Neural crest cell (in vitro differentiated cells): ENCODE measurements at places on chromosomes 16 and 17.

DNA sequence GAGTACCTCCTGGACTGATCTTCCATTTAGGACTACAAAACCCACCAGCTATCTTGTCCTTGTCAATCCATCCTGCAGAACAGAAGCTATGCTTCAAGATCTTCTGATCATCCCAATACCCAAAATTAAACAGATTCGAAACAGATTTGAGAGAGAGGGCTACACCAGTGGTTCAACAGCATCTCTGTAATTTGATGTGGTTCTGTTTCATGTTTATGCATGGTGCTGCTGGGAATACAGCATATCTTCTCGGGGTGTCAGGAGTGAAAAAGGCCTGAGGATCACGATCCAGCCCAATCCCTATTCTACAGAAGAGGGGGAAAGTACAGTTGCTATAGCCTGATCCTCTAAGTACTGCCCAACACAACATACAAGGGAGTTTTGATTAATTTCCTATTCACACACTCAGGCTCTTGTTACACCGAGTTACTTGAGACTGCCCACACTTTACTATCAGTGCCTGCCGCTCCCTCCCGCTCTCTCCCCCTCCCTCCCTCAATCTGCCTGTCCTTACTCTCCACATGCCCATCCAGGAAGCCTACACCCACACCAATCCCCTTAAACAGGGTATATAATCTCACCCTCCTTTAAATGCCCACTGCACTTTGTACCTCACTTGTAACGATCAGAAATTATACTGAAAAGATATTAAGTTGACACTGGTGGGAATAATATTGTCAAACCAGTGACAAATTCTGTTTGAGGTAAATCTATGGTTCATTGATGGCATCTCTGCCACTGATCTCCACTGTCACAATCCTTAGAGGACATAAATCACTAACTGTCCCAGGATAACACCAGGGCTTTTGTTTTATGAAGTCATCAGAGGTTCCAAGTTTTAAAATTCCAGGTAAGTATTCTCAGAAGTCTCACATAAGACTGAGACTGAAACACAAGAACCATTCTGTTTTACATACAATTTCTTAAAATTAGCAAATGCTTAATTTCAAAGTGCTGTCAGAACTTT, 89.3 kb upstream of the PLEKHM1 start:
- DNase-seq: no peak

GRCh38 chr17:78707016-78707415, 75.1 kb downstream of the CYTH1 start:
- no peak for DNase-seq

DNA sequence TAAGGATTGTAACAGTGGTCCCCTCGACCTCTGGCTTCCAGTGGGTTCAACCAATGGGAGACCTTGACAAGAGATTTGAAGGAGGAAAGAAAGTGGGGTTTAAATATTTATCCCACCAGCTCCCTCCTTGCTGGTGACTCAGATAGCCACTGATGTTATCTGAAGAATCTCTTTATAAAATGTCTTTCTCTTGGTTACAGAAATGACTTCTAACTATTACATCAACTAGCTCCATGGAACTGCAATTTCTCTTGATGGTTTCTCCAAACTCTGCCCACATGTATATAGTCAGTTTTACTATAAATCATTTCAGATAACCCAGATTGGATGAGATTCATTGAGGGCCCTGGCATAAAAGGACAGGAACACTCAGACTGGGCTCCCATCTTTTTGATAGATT, 920.2 kb upstream of the SOX9 start:
- no peak for DNase-seq

DNA sequence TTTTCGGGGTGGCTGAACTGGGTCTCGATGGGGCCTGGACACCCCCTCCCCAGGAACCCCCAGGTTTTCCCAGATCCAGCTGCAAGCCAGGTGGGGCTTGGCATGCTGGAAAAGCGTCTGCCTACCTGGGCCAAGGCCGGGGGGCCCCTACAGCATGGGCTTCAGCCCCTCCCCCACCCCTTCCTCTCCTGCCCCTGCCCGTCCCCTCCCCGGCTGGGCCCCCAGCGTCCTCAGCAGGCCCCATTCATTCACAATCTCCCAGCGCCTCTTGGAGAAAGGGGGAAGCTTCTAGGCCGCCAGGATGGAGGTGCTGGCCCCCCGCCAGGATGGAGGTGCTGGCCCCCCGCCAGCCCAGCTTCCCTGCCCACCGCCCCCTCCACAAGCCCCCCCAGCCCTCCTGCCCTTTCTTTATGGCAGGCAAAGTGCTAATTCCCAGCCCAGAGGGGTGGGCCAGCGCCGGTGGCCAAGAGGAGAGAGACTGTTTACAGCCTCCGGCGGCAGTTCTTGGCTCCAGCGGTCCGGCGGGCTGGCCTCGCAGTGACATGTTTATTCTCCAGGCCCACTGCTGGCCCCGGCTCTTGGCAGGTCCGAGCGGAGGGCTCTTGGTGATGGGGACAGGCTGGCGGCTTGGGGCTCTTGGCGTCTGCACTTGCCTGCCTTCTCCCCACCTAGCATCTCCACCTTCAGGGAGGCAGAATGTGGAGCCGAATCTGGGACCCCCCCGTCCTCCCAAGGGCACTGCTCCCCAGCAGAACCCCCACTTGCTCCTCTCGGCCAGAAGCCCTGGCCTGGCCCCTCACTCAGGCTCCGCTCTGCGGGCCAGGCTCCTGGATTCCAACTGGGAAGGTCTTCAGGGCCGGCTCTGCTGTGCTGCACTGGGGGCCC, 94.4 kb upstream of the CIBAR2 start:
- DNase-seq: no peak

DNA sequence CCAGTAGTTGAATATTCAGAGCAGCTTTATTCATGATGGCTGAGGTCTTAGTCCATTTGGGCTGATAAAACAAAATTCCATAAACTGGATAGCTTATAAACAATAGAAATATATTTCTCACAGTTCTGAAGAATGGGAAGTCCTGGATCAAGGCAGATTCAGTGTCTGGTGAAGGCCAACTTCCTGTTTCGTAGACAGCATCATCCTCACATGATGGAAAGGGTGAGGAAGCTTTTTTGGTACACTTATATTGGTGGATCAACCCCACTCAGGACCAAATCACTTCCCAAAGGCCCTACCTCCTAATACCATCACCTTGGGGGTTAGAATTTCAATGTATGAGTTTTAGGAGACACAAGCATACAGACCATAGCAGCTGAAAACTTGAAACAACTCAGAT, 224.2 kb downstream of the CYB561 start:
- no peak for DNase-seq

- no peak for DNase-seq
Measured at GRCh38 chr16:67674851-67675578, 8.4 kb downstream of the C16orf86 start.

- DNase-seq: no peak
Measured at GRCh38 chr16:65083164-65083857, 38.6 kb downstream of the CDH11 start.

DNA sequence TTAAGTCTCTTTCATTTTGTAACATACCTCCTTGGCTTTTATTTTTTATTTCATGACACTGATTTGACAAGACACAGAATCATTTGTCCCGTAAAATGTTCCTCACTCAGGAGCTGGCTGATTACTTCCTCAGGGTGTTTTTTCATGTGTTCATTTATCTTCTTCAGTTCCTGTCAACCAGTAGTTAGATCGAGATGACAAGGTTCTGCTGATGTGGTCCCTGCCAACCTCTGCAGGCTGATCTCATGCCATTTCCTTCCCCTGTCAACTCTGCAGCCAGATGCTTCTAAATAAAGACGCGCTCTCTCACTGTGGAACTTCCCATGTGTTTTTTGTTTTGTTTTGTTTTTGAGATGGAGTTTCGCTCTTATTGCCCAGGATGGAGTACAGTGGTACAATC, 8.1 kb upstream of the CXCL16 start:
- no peak for DNase-seq

- no peak for DNase-seq
Measured at GRCh38 chr16:31355431-31356100, 590 bp downstream of the ITGAX start.

GRCh38 chr17:67390646-67391361, 13.7 kb downstream of the PITPNC1 start:
- no peak for DNase-seq

DNA sequence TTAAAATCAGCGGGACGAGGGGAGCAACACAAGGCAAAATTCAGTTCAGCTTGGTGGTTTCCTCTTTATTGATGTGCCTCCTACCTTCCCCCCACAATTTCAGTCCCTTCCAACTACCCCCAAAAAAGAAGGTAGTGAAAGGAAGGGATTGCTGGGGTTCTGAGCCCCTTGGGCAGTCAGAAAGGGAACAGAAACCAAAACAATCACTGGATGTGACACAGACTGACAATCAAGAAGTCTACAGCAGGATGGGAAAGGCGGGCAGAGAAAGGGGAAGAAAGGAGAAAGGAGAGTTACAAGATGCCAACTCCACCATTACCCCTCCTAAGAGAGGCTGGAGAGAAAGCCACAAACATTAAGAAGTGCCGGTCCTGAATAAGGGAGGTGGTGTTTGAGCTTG, 1.1 kb upstream of the PHF23 start:
- no peak for DNase-seq

GRCh38 chr16:87086575-87086974, 230.6 kb downstream of the C16orf95 start:
- DNase-seq: no peak
